ENCODE measurements at places on chromosomes 2 and 18.
A peak's percentile ranks its signal among the peaks of the same experiment; 100 is the strongest.

DNA sequence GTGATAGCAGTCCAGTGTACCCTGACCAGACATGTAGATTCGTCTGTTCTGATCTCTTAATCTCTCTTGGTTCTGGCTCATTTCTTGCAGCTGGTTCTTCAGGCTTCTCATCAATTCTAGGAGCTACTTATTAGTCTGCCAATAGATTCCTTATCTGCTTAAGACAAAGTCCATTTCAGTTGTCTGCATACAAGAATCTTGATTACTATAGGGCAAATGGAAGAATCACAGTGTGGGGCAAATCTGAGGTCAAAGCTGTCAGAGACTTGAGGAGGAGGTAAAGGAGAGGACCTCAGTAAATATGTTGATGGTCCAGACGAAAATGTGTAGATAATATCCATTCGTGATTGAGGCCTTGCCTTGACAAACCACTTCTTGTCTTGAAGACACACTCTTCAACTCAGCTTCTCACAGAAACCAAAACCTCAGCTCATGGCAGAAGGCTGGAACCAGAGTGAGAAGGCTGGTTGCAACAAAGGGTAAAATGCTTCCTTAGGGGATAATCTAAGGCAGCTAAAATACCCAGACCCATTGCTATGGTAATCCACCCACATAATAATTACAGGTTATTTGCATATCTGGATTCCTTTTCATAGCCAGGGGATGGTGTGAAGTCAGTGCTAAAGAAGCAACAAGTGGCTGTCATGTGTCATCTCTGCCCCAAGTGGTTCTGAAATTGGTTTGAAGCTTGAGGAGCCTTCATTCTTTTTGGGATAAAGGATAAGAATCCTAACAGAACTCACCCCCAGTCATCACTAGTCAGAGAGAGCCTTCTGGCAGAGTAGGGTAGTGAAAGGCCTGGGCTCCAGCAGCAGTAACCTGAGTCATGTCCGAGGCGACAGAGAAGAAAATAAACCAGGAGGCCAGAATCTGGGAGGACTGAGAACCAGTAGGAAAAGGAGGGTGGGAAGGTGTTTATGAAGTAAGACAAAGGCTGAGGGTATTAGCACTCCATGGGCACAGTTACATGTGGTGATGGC is 29.2 kb upstream of the PELI1 start:
- DNase-seq, result no peak

DNA sequence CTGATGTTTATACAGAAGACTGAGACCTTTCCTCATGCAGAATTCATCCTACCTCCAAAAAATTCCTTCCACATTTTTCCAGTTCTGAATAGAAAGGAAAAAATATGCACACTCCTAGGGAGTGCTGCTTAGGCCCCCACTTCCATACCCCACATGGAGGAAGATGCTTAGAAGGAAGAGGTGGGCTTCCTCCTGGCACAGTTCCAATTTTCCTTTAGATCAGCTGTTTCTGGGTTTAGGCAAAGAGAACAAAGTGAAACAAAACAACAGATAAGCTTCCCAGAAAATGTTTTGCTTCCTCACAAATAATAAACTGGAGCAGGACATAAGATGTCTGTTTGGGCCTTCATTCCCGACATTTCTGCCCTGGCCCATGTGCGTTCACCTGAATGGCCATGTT is 172.6 kb downstream of the PRPF40A start:
- DNase-seq, result no peak

DNA sequence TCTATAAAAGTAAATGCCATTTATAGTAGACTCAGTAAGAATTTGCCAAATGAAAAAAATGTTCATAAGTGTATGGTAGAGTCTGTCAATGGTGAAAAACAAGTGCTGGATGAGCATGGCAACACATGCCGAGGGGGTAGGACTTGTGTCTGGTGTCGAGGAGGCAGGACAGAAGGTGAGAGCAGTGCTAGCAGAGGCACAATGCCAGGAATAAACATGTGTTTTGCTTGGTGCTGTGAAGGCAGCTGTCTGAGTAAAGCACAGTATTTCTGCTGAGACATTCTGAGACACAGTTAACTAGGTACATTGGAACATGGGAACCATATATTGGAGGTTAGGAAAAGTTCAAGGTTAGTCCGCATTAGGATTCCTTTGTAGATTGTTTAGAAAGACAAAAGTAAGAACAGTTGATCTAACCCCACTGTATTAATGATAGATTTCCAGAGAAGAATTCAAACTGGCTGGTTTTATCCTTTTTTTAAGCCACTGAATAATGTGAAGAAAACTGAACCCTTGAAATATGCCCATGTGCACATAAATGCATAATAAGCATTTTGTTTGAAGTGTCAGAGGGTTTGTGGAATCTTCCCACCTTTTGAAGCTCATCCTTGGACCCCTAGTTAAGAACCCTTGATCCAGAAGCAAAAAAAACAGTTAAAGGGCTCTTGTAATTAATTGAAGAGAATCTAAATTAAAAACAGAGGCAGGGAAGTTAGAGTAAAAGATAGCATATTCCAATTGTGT is 7.1 kb downstream of the RBM45 start:
- no peak for DNase-seq

DNA sequence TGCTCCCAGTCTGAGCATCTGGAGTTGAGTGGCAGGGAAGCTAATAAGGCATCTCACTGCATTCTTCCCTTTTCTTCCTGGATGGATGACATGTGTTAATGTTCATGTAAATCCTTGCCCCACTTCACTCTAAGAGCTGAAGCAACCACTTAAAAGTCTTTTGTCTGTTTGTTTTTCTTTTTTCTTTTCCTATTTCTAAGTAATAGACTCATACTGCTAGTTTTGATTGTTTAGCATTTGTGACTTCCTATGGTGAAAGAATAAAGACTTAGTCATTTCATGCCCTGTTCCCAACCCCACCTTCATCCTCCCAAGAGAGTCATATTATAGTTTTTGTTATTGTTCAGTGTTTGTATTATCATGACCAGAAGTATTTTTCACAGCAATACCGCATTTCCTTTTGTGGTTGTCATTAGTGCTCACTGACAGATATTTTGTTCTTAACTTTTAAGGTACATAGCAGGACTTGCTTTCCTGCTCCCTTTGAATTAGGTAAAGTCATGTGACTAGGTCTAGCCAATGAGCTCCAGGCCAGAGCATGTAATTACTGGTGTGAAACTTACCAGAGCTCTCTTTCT is 18.1 kb upstream of the SPP2 start:
- DNase-seq, result no peak

DNA sequence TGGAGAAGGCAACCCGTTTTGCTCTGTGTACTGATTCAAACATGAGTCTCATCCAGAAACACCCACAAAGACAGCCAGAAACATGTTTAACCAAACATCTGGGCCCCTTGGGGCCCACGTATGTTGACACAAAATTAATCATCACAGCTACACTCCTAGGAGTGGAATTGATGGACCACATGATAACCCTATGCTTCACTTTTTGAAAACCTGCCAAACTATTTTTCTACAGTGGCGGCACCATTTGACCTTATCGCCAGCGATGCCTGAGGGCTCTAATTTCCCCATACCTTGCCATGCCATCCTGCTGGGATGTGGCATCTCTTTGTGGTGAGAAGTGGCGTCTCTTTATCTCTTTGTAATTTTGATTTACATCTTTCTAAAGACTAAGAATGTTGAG is 38.5 kb downstream of the PSMG2 start:
- no peak for DNase-seq

GRCh38 chr2:237614151-237614720 is 13.2 kb upstream of the LRRFIP1 start:
- no peak for DNase-seq

GRCh38 chr2:25340181-25340921 is 1.4 kb downstream of the DNMT3A start:
- DNase-seq, result peak; percentile 14

- peak; percentile 16 for DNase-seq
Observed at GRCh38 chr2:182522405-182522896, 95.6 kb upstream of the PDE1A start.

Data from NCI-H1092 (cell line).